HCEC 1CT (cell line): ENCODE measurements at places on chromosomes 16 and 17.
A peak's percentile ranks its signal among the peaks of the same experiment; 100 is the strongest.

GRCh38 chr17:54353789-54354525 is 531.2 kb downstream of the KIF2B start:
- no peak for DNase-seq

DNA sequence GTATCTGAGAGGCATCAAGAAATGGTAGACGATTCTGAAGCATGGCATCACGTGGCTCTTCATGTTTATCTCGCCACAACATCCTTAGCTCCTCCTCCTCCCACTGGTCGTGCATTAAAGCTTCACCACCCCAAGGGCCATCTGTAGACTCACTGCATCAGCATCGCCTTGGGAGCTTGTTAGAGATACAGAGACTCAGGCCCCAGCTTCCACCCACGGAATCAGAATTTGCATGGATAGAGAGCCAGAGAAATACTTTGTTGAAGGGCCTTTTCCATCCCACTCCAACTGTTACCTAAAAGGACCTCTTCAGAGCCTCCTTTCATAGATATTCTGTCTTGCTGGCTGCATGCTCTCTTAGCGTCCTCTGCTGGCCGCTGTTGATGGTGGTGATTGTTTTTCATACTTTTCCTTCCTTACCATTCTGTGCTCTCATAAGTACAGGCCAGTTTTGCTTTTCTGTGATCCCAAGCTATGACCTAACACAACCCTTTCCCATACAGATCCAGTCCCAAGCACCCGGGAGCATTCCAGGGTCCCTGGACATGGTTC is 1049.4 kb upstream of the EEF2KMT start:
- DNase-seq = no peak

DNA sequence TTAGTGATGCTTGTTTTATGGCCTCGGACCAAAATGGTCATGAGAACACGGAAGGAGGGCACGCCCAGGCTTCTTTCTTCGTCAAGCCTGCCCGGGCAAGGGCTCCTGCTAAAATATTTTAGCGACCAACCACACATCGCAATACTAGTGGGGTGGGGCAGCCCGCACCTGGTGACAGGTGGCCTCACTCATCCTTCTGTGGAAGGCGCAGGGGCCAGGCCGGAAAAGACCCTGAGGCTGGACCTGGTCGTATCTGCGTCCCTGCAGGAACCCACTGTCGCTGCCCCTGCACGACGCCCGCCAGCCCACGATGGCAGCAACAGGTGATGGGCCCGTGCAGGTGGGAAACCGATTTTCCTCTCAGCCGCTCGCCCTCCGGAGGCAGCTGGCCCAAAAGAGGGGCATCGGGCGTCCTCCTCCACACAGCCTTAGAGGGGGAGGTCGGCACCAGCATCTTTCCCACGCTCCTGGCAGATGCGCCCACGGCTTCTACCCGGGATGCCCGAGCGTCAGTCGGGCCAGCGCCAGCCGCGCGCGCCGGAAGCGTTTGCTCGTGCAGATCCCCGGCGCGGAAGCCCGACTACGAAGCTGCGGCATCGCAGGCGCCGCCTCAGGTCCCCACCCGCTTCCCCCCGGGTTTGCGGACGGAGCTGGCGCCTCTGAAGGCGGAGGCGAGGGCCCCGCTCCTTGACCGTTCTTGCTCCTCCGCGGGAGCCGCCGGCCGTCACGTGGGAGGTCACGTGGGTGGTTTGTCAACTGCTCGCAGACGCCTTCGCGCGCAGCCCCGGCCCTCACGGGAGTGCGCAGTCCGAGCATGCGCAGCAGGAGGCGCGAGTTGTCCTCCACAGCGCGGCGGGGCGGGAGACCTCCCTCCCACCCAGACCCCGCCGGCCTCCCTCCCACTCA is 22.8 kb upstream of the FOXK2 start:
- DNase-seq = peak; percentile 90

GRCh38 chr16:46733319-46733830 is 14.8 kb downstream of the MYLK3 start:
- DNase-seq = no peak

DNA sequence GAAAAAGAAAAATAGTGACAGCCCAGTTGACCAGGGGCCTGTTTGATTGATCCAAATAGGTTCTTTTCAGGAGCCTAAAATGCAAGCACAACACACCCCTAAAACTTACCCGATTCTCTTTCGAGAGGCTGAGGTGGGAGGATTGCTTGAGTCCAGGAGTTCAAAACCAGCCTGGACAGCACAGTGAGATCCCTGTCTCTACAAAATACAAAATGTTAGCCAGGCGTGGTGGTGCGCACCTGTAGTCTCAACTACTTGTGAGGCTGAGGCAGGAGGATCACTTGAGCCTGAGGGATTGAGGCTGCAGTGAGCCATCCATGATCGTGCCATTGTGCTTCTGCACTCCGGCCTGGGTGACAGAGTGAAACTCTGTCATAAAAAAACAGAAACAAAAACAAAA is 1.5 kb upstream of the KIF19 start:
- no peak for DNase-seq

DNA sequence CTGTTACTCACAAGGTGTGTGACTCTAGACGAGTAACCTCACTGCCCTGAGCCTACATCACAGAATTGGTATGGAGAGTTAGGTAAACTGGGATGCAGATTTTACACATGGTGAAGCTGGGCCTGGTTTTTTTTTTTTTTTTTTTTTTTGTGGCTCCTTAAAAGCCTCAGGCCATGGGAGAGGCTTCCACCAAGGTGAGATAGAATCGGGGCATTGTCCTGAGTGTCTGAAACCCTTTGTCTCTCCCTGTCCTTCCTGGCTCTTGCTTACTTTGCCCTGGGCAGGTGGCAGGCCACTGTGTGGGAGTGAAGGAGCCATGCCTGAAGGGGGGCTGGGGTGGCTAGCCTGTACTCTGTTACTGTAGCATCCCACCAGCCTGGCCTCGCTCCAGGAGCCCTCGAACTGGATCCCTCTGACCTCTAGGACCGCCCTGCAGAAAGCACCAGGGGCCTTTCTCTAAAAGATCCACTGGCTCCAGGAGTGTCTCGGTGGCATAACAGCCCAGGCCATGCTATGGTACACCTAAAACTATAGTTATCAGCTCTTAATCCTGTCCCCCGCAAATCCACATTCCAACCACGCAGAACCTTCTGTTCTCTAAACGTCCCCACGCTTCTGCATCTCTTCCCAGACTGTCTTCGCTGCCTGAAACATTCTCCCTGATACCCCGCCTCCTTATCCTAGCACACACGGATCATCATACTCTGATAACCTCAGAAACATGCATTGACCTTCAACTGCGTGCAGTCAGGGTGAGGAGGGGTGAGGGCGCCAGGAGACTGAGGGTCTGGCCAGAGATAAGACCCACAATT is 1.7 kb upstream of the SLC13A2 start:
- no peak for DNase-seq

GRCh38 chr16:71675380-71675779 is 49.1 kb downstream of the PHLPP2 start:
- no peak for DNase-seq

DNA sequence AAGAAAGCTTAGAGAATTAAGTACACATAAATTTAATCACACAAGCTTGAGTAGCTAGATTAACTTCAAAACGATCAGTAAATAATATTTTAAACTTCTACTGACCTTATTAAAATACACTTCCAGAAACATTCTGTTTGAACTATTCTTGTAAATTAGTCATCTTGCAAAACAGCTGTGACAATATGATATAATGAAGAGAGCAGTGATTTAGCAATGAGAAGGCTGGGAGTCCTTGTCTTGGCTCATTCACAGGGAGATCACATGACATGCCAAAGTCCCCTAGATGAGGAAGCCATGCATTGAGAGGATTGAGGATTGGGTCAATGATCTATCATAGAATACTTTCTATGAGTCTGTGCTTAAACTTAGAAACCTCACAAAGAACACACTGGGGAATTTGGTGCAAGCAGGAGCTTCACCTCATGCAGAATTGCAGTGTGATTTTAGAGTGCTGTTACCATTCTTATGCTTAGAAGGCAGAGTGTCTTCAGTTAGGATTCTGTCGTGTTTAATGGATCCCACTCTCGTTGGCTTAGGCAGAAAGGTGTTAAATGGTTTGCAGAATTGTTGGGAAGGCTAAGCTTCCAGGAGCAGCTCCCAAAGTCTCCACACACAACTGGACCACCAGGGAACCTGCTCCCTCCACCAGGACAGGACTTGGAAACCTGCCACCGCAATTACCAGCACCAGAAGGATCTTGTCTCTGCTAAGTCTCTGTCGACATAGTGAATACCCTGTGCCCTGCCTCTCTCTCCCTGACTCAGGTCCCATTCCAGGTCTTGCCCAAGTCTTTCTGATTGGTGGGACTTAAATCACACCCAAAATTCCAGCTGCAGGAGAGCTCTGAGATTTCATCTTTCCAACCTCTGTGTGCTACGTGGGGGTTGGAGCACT is 87.1 kb downstream of the USP22 start:
- peak; percentile 66 for DNase-seq

DNA sequence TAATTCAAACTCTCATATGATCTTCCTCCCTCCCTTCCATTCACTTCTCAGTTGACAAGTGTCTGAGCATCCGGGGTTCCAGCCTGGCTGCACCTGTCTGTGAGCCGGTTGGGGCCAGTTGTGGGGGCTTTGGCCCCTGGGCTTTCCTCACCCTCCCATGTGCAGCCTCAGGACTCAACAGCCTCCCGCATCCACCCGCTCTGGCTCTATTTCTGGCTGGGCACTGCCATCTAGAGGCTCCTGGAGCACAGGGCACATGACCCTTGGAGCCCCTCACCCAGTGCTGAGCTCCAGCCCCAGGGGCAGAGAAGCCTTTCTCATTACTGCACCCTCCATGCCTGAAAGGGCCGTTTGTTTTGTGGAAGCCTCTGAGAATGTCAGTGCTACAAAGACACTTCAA is 43.3 kb downstream of the HAPSTR1 start:
- peak; percentile 39 for DNase-seq

DNA sequence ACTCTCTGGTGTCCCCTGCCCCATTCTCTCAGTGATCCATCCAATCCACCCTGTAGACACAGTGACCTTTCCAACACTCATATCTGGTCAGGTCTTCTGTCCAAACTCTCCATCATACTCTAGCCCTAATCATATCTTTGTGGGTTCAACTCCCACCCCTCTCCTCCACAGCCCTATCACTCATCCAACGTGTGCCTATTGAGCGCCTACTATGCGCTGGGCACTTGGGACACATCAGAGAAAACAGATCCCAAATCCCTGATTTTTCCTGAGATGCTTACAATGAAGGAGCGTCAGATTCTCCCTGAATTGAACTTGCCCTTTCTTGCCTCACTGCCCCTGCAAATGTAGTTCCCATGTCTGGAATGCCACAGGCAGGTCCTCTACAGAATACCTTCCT is 1.8 kb downstream of the DCTPP1 start:
- no peak for DNase-seq

DNA sequence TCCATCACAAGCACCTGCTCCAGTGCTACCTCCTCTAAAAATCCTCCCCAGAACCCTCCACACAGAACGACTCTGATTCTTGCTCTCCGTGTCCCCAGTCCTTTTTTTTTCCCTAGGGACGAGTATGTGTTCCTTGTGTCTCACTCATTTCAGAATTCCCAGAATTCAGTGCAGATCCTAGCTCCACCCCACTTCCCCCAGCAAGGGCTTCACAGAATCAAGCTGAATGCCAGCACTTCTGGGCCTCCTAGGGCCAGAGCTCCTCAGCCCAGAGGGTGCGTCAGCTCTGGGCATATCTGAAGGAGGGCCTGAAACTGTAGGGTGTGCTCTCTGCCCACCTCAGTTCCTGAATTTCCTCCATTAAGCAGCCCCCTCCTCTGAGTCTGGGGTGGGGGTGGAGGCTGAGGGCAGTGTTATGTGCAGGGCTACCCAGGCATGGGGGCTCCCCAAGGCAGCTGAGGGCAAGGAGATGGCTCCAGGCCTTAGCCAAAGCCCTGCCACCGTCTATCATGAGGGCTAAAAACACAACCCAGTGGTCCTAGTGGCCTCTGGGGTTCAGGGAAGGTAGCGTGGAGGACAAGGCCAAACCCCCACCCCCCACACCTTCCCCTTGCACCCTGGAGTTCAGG is 6.5 kb downstream of the UNC119 start:
- DNase-seq = no peak

- DNase-seq = peak; percentile 97
These were observed 681.4 kb downstream of the CDH11 start for GRCh38 chr16:64440421-64440831.

- DNase-seq = no peak
These were observed 104.9 kb downstream of the ADCY9 start for GRCh38 chr16:4011225-4011939.

DNA sequence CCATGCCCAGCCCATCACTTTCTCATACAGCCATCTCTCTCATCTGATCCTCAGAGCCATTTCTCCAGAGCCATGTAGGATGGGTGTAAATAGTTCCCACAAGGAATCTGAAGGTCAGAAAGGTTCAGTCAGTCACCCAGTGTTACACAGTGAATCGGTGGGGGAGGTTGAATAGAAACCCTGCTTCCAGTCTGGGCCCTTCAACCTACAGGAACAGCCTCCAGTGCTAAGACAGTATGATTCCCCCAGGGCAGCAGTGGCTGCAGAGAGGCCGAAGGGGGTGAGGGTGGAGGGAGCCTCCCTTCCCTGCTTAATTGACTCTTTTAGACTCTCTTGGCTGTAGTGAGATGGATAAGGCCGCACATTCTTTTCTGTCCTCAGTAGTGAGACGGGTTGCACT is 3.6 kb downstream of the WNT9B start:
- DNase-seq = no peak

GRCh38 chr16:85056211-85056748 is 28.7 kb downstream of the KIAA0513 start:
- DNase-seq = no peak

- DNase-seq = no peak
These were observed 28.4 kb downstream of the TEKT5 start for GRCh38 chr16:10666291-10666690.

- no peak for DNase-seq
These were observed 24.2 kb downstream of the MYO18A start for GRCh38 chr17:29155966-29156338.

DNA sequence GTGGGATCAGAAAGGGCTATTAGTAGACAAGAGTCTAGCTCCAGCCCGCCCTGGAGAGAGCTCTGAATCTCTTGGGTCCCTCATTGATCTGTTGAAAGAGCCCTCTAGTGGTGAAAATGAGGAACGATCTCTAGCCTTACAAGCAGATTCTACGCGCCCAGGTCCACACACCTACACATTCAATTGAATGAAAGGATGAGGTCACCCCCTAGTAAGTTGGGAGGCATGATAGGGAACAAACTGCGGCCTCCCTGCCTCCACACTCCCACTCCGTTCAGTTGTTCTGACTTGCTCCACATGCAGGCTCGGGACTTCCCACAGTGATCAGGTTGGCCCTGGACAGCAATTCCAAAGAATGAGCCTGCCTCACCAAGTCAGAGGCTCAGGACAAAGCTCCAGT is 2.9 kb upstream of the CACNG3 start:
- peak; percentile 36 for DNase-seq

DNA sequence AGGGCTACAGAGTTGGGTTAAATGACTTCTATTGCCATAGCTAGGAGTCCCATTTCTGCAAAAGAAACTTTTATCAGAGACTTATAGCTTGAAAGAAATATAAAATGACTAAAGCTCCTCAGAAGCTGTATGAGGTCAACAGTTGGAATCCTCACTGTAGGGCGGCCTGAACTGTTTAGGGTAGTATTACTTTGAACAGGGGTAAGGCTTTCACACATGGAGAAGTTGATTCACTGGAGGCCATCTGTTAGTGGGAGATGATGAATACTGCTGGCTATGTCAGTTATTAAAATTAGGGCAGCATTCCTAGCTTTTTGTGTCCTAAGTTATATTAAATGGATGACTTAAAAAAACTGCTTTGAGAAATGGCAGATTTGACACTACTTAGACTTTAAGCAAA is 6.0 kb downstream of the TTC19 start:
- no peak for DNase-seq

- no peak for DNase-seq
These were observed 2.0 kb upstream of the NXPH3 start for GRCh38 chr17:49573510-49574322.
